Suppressor macrophage (primary cell): ENCODE measurements at places on chromosomes 2 and 18.

- peak; percentile 94 for DNase-seq
Observed at GRCh38 chr2:102063487-102063911, 71.7 kb downstream of the IL1R2 start.

DNA sequence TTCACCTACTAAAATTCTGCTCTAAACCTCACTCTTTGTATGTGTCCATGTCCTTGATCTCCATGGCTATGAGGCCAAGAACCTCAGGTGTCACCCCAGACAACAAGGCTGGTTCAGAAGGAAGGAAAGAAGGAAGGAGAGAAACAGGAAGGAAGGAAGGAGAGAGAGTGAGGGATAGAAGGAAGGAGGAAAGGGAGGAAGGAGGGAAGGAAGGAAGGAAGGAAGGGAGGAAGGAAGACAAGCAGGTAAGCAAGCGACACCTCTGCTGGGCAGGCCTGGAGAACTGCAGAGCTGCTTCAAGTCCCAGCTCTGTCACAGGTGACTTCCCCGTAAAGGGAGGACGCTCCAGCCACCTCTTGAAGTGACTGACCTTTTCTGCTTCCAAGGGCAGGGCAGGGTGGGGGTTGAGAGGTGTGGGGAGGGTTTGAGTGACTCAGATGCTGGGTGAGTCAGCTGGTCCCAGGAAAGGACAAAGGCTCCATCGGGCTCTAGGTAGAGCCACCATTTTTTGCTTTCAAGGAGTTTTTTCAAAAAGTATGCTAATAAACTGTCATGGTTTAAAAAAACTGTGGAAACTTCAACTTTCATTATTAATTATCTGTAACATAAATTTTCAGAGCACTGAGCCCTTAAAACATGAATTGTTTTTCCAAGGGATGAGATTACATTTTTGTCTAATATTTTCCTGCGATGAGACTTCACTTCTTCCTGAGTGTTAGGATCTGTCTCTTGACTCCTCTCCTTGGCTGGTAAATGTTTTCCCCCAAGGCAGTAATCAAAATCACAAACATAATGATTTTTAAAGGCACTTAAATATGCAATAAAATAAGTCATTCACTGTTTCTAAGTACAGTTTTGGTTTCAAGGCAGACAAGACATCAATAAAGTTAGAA lies 90.1 kb upstream of the L3MBTL4 start:
- no peak for DNase-seq

GRCh38 chr2:65700004-65700651 lies 267.7 kb upstream of the SPRED2 start:
- DNase-seq = no peak

DNA sequence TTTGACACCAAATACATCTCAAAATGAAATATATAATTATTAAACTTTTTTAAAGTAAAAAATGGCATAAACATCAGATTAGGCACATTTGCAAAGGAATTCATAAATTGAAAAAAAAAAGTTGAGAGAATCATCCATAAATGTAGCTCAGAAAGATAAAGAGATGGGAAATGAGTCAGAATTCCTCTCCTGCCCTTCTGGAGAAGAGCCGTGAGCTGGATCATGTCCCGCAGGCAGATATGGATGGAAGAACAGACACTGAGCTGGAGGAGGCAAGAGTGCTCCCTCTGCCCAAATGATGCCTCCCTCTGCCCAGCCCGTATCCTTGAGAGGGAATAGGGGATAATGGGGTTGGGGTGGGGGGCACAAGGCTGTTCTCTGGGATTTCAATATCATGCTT lies 190.9 kb downstream of the TFCP2L1 start:
- DNase-seq = no peak

DNA sequence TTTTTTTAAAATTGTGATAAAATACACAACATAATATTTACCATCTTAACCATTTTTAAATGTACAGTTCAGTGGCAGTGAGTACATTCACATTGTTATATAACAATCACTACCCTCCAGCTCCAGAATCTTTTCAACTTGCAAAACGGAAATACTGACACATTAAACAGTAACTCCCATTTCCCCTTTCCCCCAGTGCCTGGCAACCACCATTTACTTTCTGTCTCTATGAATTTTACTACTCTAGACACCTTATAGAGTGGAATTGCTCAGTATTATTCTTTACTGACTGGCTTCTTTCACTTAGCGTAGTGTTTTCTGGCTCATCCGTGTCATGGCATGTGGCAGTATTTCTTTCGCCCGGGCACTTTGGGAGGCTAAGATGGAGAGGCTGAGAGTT lies 32.6 kb downstream of the FASTKD2 start:
- peak; percentile 65 for DNase-seq

- no peak for DNase-seq
Observed at GRCh38 chr2:120605231-120605935, 130.3 kb upstream of the GLI2 start.

- DNase-seq = no peak
Observed at GRCh38 chr2:9326975-9327374, 96.4 kb downstream of the ITGB1BP1 start.

- no peak for DNase-seq
Observed at GRCh38 chr2:64649013-64649484, 4.7 kb downstream of the SERTAD2 start.

DNA sequence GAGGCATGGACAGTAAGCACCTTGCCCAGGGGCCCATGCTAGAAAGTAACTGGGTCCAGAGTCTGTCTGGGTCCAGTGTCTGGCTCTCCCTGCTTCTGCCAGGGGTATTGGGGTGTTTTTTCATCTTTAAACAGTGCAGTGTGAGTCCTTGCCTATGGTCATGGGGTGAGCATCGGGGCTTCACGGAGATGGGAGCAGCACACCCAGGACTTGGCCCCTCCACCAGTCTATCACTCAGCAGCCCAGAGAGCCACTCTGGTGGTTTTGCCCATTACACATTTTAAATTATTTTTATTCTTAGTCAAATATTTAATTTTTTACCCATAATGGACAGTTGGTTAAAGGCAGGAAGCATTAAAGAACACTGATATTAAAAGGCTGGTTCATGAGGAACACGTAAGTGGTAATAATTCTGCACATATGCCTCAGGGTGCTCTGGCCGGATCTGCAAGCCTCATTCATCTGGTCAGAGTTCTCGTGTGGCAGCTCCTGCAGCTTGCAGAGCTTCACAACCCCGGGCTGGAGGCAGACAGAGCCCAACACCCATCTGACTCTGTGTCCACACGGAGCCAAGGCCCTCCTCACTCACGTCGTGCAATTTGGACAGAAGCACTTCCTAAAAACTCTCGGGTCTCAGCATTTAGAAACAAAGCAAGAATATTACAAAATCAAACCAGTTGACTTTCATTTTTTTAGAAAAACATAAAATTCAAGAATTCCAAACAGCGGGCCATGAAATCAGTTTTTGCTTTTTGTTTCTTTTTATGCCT lies 204.1 kb downstream of the CTIF start:
- peak; percentile 95 for DNase-seq

- DNase-seq = no peak
Observed at GRCh38 chr2:28772351-28772750, 20.7 kb downstream of the PPP1CB start.

- no peak for DNase-seq
Observed at GRCh38 chr2:231655488-231655887, 52.8 kb upstream of the PTMA start.

GRCh38 chr2:19810637-19811036 lies 91.1 kb downstream of the TTC32 start:
- DNase-seq = no peak

- DNase-seq = no peak
Observed at GRCh38 chr2:28507796-28508764, 12.2 kb downstream of the PLB1 start.

- DNase-seq = no peak
Observed at GRCh38 chr2:233178994-233179847, 72.3 kb upstream of the ATG16L1 start.

GRCh38 chr2:42430188-42430587 lies 63.6 kb downstream of the KCNG3 start:
- DNase-seq = no peak

GRCh38 chr2:45640576-45640975 lies 10.9 kb upstream of the PRKCE start:
- DNase-seq = no peak

DNA sequence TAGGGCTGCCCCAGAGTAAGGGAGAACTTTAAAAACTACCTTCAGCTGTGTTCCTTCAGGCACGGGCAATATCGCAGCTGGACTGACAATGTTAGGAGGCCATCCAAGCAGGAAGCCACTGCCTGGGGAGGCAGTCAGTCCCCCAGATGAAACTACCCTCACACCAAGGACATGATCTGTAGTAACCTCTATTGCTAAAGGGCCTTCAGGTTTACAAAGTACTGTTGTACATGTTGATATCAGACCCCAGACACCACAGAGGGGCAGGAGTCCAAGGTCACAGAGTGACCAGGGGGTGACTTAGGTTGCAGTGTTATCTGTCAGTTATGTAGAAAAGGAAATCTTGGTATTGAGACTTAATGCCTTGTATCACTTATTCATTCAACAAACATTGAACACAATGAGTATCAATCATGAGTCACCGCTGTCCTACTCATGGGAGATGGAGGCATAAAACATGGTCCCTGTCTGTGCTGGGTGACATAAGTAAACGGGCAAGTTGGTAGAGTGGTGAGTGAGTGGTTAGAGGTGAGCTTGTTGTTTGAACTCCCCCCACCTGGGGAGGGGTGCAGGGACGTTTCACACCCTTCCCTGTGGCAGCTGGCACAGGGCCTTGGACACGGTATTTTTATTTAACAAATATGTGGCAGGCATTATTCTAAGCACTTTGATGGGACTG lies 7.1 kb downstream of the CABLES1 start:
- no peak for DNase-seq

DNA sequence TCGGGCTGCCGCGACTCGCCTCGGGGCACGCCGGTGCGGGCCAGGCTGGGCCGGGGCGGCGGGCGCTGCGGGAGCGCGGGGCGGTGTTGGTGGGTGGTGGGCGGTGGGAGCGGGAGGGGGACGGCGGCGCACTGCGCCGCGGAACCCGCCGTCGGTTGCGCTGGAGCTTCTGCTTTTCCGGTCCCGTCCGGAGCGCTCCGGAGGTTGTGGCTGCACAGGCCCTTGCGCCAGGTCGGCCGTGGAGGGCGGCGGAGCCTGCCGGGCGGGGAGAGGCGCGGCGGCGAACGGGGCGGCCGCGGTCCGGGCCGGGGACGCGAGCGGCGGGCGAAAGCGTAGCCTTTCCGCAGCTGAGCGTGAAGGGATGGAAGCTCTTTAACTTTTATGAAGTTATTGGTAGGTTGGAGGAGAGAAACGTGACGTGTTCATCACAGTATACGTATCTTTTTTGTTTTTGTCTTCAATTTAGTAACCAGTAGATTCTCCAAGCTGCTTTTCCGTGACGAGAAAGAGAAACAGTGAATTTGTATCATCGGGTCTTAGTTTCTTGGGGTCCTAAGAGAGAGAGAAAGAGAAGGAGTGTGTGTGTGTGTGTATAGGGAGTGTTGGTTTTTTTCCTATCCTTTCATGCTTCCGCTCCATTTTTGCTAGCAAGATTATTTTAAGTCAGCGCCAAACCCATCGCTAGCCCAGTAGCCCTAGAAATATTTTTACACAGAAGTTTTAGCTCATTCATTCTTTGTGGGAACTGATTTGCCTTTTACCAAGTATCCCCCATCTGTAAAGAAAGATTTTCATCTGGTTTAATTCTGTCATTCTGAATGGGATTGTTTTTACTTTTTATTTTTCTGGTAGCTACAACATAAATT lies 535 bp downstream of the ATG4B start:
- DNase-seq = peak; percentile 75

- no peak for DNase-seq
Observed at GRCh38 chr2:37226863-37227262, 4.5 kb downstream of the CEBPZ start.

DNA sequence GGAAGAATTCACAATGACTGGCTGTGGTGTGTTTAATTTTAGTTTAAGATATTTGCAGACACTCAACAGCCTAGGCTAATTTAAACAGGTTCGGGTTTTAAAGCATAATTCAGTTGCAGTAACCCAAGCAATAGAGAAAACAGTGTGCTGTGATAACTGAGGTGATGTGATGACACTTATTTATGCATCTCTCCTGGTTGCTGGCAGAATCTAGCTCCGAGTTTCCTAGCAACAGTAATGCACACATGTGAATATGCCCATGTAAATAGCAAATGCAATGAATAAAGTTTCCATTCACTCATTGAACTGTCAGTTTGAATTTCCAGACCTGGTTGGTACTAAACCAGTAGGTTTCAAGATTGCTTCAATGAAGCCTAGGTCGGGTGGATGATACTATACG lies 426.5 kb downstream of the TMX3 start:
- DNase-seq = no peak

DNA sequence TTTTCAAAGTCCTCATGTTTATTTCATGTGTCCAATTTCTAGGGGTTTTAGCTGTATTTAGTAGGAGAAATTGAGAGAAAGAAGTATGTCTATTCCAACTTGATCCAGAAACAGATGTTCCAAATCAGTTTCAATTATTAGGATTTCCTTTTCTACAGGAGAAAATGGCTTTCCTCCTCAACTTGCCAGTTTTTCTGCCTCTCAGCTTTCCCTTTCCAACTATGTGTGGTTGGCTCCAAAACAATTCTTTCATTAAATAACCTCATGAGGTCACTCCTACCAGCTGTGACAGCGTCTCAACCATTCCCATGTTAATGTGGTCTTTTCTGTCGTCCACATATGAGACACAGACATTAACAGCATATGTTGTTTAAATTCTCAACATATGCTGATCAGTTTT lies 13.1 kb downstream of the XIRP2 start:
- no peak for DNase-seq

DNA sequence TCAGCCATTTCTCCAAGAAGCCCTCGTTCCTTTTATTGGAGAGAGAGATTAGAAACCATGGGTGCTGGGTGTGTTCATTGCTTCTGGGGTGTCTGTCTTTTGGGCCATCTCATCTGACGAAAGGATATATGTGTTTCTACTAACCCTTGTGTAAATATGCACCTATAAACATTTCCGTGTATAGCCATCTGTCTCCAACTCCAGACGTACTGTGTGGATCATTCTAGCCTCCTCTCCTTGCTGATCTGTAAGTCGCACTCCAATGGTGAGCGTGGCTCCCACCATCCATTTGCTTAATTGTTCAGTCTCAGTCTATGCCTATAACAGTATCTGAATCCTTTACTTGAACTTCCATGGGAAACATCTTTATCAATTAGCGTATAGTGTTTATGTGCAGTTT lies 1.8 kb downstream of the RBFA start:
- no peak for DNase-seq

DNA sequence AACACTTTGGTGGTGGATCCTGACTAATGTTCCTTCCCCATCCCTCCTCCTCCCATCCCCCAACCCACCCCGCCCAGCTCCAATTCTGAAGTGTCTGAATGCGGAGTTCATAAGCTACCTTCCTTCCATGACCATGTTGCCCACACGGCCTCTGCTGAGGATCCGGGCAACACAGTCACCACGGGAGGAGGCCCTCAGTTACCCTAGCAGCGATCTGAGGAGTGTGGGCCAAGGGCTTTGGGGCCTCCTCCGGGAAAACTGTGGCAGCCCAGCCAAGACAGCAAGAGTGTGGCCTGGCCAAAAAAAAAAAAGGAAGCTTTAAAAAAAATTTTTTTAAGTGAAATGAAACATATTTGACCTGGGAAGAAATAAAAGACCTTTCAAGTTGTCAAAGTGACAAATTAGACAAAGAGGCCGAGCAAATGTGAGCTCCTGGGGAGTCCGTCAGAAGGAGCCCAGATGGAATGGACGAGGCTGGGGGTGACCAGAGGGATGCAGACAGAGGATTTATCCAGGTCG lies 169.0 kb upstream of the PKDCC start:
- DNase-seq = no peak

- no peak for DNase-seq
Observed at GRCh38 chr2:43071599-43072550, 154.5 kb downstream of the ZFP36L2 start.

GRCh38 chr18:22676423-22676822 lies 256.7 kb upstream of the RBBP8 start:
- DNase-seq = no peak
